ENCODE measurements at places on chromosomes 1 and 21.

GRCh38 chr1:193065954-193066353 is 6.5 kb downstream of the RO60 start:
- no peak for DNase-seq

DNA sequence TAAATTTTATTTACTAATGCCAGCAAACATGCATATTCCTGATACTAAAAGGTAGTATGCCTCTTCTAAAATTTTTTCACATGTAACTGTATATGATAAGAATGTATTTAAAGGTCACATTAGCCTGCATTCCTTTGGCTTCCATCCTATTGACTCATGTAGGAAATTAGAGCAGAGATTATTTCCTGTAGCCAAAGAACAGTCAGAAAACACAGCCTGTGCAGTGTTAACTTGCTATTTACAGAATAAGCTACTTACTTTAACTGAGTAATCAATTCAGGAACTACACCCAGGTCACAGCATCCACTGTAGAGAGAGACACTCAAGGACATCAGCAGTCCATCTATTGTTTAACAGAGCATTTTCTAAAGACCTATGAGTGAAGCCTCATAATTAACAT is 154.5 kb upstream of the ADGRL4 start:
- no peak for DNase-seq

- DNase-seq: no peak
Observed at GRCh38 chr1:59076612-59077011, 220.3 kb upstream of the FGGY start.

GRCh38 chr1:46512792-46513190 is 23.2 kb downstream of the DMBX1 start:
- no peak for DNase-seq

- no peak for DNase-seq
Observed at GRCh38 chr1:2494323-2494693, 18.2 kb downstream of the PLCH2 start.

GRCh38 chr1:14366091-14367018 is 232.1 kb upstream of the KAZN start:
- no peak for DNase-seq

- DNase-seq: no peak
Observed at GRCh38 chr1:161421456-161421855, 53.8 kb upstream of the CFAP126 start.

DNA sequence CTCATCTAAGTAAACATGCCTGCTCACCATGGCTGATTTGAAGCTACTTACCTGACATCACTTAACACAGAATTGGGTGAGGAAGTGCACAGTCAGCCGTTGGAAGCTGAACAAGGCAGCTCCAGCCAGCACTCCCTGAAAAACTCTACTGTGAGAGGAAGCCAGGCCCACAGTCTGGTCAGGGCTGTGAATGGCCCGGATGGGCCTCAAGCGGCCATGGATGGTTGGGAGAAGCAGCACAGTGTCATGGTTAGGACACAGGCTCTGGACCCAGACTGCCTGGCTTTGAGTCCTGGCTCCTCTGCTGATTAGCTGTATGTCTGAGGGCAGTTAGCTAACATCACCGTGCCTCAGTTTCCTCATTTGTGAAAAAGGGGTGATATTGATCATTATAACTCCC is 267.8 kb downstream of the GRIK3 start:
- DNase-seq: no peak

GRCh38 chr1:78640462-78640861 is 9.2 kb upstream of the IFI44 start:
- no peak for DNase-seq

DNA sequence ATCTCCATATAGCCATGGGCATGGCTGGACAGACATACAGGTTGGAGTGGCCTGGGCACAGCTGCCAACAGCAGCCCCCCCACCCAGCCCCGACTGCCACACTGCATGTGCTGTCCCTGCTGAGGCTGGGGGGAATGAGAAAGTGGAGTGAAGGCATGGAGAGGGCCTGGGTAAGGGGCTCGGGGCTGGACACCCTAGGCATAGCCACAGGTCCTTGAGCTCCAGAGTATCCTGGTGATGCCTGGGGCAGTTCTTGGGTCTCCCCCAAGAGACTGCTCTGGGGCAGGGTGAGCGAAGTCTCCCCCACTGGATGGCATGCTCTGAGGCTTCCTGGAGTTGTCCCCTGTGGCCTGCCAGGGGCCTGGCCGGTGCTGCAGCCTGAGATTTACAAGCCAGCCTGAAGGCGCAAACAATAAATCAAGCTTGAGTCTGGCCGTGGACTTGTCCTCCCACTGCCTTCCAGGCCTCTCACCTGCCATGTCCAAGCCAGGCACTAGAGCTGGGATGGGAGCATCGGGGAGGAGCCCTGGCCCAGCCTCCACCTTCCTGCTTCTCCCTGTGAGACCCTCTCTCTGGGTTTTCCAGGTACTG is 53.6 kb downstream of the FOXO6 start:
- DNase-seq: no peak

DNA sequence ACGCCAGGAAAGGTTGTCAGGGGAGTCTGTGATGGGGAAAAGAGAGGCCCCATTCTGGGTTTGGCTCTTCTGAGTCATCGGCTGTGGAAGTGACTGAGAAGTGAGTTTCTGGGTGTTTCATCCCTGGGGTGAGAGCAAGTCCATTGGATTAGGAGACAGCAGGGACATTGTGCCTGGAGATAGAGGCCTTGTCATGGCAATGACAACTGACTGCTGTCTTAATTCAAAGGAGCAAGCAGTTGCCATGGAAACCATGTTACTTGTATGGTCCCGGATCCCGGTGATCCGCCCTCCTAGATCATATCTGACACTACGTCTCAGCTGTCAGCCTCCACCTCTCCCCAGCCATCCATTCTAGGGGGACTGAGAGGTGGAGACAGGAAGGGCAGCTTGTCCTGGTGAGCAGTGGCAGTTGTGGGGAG is 34.4 kb downstream of the KIAA0040 start:
- DNase-seq: no peak

- DNase-seq: no peak
Observed at GRCh38 chr1:193308438-193308837, 122.0 kb upstream of the B3GALT2 start.

- DNase-seq: no peak
Observed at GRCh38 chr21:45284456-45284741, 3.3 kb downstream of the POFUT2 start.

DNA sequence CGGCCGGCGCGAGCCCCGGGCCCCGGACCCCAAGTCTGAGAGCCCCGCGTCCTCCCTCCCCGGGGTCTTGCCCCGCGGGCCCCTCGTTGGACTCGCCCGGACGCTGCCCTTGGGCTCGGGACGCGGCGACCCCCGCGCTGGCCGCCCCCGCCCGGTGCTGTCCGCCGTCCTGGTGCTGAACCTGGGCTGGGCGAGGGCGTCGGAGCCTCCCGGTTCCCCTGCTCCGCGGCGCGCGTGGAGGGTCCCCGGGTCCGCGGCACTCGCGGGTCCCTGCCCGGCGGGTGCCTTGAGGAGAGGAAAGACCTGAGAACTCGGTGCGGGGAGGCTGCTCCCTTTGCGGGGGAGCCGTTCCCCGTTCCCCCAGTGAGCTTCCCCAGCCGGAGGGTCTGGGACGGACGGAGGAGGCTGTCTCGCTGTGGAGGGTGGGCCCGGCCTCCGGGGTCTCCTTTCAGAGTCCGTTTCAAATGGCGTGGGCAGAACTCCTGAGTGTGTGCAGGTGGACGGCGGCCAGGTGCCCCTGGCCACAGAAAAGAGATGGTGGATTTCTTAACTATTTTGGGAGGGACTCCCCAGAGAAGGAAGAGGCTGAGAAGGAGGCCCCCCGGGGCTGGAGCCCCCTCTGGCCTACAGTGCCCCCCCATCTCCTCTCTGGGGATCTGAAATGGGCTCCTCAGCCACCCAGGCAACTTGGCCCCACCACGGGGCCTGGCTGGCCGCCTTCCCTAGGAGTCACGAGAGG is 595 bp downstream of the GABRD start:
- no peak for DNase-seq

DNA sequence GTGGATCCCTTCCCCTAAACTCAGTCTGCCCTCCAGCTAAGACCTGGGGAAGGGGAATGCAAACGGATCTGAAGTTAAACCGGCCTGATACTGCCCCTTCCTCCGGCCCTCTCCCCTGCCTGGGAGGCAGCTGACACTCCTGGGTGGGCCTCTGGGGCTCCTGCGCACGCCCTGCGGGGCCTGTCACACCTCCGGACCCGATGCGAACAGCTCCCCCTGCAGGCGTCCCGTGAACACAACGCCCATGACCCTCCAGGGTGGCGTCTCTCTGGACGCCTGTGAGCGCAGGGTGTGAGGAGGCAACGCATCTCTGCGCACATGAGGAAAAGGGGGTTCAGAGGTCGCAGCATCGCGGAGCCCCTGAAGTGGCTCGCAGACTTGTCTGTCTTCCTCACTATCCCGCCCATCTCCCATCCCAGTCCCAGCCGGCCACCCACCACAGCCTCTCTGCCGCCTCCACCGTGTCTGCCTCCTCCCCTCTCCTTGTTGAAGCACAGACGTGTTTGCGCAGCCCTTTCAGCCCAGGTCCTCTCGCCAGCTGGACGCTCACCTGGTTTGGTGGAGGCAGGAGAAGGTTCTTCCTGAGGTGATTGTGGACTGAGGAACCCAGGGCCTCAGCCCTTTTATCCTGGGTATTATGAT is 421 bp upstream of the LCE3A start:
- DNase-seq: peak; percentile 59

GRCh38 chr21:42669041-42669440 is 15.6 kb downstream of the PDE9A start:
- no peak for DNase-seq
